ENCODE measurements at places on chromosomes 1 and 21.

DNA sequence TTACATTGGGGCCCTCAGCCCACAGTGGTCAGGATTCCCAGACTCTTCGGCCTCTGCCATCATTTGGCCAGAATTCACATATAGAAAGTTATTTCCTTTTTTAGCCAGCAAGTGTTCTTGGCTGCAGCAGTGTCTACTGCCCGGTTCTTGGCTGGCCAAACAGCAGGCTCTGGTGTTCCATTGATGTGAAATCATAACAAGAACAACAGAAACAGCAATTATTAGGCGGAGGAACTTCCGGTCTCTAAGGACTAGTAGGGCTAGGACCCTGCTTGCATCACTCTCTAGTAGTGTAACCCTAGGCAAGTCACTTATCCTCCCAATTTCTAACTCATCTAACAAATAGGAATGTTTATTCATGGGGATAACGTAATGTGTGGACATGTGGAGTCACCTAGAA is 8.7 kb upstream of the GJA5 start:
- DNase-seq, result no peak

- DNase-seq, result no peak
Measured at GRCh38 chr1:160755461-160755860, 16.4 kb downstream of the SLAMF7 start.

DNA sequence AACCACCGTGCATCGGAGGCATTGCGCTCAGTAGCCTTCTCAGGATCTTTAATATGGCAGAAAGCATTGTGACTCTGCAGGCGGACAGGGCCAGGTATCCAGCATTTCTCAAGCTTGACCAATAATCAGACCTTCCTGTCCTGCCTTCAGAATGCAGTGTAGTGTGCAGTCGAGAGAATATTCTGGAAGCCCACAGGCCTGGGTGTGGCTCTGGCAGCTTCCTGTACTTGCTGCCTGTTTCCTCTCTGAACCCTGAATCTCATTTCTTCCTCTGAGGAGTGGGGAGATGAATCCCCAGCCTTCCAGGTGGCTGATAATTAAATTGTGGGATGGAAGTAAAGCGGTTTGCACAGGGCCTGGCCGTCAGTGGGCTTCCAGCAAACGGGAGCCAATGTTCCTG is 42.3 kb downstream of the ACTL8 start:
- no peak for DNase-seq

DNA sequence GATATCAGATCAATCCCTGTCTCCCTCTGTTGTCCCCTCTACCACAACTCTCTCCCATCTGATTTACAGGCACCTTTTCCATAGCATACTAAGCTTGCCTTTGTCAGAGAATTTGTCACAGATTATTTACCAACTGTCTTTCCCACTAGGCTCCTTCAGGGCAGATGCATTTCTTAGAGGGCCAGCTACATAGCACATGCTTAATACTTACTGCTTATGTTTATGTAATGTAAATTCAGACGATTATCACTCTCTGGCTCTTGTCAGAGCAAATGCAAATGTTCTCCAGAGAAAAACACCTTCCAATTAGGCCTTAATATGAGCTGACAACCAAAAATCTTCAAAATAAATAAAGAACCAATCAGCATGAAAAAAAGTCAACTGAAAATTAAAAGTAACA is 15.3 kb upstream of the RABGGTB start:
- DNase-seq, result no peak
